ENCODE measurements at places on chromosomes 11 and 22.

DNA sequence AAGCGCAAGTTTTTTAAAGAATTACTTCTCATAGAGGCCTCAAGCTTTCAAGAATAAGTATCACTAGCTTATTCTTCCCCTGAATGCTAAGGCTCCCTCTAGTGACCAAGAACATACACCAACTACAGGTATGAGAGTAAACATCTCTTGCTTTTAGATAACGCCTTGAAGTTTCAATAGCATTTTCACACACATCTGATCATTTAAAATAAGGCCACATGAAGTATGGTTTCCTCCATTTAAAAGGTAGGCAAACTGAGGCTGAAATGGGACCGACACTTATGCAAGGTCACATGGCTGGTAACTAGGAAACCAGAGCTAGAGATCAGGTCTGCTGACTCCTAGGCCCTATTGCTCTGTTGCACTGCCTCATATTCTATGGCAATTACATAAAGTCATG is 66.5 kb downstream of the CCDC34 start:
- DNase-seq: peak; percentile 56

- DNase-seq: no peak
Observed at GRCh38 chr22:39312410-39312809, 7.0 kb downstream of the RPL3 start.

DNA sequence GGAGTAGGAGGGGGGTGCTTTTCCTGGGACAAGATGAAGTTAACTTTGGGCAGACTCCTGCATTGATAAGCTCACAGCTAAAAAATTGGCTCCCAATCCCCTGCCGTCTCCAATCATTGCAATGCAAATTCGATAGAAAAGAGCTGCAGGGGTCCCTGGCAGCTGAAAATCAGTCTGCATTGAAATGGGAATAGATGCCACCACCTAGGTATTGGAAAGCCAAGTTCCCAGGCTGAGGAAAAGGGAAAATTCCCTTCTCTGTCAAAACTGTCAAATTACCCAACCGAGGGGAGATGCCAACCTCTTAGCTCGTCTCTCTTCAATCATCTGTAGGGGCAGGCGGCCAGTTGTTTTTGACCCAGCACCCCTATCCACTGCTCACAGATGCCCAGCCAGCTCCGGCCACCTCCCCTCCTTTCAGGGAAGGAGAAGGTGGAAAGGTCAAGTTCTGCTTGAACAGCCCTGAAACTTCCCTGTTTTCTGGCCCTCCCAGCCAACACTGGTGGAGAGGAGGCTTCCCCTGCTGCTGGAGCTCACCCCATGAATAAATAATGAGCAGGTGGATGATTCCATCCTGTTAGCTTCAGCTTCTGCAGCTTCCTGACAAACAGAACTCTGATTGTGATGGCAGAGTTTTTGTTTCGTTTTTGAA is 916.3 kb downstream of the TBC1D22A start:
- DNase-seq: no peak

GRCh38 chr11:133198438-133198837 is 333.9 kb downstream of the OPCML start:
- DNase-seq: no peak

- DNase-seq: peak; percentile 81
Observed at GRCh38 chr11:12762696-12763324, 88.6 kb downstream of the TEAD1 start.

- no peak for DNase-seq
Observed at GRCh38 chr11:95239871-95240649, 9.1 kb upstream of the SESN3 start.

GRCh38 chr11:120385655-120386054 is 49.4 kb downstream of the ARHGEF12 start:
- no peak for DNase-seq

DNA sequence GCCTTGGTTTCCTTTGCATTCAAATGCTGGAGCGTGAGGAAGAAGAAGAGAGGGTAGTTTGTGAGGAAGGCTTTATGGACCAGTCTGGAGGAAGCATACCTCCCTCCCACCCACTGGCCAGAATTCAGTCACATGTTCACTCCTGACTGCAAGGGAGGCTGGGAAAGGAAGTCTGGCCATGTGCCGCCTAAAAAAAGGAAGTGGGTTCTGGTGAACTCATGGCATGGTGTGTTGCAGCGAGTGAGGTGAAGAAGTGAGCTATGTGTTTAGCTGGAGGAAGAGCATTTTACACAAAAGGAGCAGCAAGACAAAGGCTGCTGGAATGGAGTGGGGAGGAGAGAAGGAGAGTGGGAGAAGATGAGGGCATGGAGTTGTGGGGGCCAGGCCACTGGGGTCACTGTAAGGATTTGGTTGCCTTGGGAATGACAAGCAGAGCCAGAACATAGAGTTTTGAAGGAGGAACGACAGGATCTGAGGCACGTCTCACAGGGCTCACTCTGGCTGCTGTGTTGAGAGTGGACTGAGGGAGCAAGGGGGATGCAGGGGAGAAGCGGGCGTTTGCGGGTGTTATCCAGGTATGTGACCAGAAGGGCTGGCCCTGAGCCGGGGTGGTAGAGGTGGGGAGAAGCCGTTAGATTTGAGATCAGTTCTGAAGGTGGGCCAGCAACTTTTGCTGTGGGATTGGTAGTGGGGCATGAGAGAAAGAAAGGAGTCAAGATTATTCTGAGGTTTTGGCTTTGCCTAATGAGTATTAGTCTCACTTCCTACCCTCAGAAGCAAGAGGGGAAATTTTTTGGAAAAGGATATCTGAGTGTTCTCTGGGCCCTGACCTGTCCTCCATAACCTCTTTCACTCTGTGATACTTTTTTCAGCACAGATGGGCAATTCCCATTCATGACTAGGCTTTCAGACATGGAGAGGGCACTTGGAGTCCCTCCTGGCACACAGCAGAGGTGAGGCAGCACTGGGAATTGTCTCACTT is 26.4 kb downstream of the BMAL1 start:
- DNase-seq: no peak

DNA sequence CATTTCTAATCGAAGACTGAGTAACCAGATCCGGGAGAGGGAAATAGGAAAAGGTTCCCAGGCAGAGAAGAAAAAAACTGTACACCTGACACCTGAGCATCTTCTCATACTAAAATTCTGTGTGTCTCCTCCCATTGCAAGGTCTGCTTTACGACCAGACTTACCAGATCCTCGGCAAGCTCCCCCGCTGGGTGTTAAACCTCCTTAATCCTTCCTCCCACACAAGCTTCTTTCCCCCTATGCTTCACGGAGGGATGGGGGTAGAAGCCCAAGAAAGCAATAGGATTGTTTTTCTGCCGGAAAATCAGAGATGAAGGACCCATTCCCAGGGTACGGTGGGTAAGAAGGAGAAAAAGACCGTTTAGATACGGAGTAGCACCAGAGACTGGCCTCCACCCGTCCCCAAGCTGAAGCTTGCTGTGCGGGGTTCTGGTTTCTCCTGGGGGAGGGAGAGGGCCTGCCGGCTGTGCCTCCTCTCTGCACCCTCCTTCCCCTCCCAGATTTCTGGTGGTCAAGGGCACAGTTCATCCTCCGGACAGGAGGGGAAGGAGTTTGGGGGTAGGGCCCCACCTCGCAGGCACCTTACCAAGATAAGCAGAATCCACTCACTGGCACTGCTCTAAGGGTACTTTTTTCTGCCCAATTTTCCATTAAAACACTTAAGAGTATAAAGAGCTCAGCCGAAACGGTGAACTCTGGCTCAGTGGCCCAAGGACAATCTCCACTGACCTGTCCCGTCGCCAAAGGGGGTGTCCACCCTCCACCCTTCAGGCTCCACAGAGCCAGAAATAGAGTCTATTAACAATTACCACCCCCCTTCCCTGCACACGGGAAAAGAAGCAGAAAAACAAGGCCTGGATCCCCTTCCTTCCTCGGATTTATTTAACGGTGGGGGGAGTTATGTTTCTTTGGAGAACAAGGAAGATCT is 1.2 kb downstream of the TOB2 start:
- DNase-seq: peak; percentile 55
